Stimulated activated CD4-positive, alpha-beta T cell treated with anti-CD3 and anti-CD28 coated beads, TNF-alpha, amount 100 ng/mL, for 1 hour (primary cell): ENCODE measurements at places on chromosomes 1 and 21.

GRCh38 chr21:22898051-22898665, 1899.9 kb downstream of the NCAM2 start:
- DNase-seq = no peak

- no peak for DNase-seq
Observed at GRCh38 chr1:32928715-32929114, 27.5 kb upstream of the TMEM54 start.

DNA sequence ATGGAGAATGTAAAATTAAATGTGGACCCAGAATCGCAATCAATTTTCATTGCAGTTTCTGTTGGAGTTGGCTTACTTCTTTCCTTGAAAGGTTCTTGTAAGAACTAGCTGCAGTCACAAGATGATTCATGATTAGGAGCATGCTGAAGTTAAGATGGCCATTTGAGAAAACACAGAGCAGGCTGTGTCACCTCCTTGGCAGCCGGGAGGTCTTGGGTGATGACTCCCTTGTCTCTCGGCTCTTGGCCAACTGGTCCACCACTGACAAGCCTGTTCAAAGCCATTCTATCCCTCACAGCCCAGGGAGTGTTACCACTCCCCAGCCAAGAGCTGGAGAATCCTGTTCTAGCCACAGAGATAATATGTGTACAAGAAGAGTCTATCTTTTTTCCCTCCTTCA, 40.6 kb downstream of the OPTC start:
- no peak for DNase-seq

DNA sequence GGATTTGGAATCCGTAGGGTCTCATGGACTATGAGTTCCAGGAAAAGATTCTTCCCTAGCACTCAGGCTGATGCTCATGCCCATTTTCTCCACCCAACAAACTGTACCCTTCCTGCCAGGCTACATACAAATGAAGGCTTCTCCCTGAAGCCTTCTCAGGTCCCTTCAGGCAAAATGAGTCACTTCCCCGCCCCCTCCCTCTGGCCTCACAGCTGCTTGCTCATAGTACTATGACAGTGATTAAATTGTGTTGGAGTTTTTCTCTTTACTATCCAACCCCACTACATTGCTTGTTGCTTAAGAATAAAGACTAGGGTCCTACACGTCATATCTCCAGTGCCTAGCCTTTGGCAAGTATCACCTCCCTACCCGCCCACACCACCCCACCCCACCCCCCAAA, 207.6 kb upstream of the NFIA start:
- no peak for DNase-seq

DNA sequence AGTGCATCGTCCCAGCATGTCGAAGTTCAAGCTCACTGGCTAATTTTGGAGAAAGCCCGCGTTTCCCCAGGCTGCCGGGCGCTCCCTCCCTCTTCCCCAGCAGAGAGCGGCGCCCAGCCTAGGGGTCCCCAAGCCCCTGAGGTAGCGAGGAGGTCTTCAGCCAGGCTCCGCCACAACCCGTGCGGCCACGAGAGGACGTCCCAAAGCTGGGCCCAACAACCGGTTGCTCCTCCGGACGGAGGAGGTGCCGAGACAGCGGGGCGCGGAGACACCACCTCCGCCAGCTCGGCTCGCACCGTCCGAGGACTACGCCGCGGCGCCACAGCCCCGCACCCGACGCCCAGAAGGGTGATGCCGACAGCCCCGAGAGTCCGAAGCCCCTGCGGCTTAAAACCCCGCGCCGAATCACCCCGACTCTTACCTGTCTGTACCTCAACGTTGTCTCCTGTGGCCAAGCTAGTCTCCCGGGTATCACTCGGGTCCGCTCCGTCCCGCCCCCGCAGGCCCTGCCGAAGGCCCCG, at the start of gene DENND2C:
Gene DENND2C (minus strand): TSS at position 488 of the 521 bp plus-strand sequence. CDS start 44,065 bp downstream, outside the sequence.
- DNase-seq = no peak

- no peak for DNase-seq
Observed at GRCh38 chr1:90579212-90579802, 137.8 kb downstream of the BARHL2 start.

- no peak for DNase-seq
Observed at GRCh38 chr1:167587342-167587741, 33.8 kb upstream of the CREG1 start.

DNA sequence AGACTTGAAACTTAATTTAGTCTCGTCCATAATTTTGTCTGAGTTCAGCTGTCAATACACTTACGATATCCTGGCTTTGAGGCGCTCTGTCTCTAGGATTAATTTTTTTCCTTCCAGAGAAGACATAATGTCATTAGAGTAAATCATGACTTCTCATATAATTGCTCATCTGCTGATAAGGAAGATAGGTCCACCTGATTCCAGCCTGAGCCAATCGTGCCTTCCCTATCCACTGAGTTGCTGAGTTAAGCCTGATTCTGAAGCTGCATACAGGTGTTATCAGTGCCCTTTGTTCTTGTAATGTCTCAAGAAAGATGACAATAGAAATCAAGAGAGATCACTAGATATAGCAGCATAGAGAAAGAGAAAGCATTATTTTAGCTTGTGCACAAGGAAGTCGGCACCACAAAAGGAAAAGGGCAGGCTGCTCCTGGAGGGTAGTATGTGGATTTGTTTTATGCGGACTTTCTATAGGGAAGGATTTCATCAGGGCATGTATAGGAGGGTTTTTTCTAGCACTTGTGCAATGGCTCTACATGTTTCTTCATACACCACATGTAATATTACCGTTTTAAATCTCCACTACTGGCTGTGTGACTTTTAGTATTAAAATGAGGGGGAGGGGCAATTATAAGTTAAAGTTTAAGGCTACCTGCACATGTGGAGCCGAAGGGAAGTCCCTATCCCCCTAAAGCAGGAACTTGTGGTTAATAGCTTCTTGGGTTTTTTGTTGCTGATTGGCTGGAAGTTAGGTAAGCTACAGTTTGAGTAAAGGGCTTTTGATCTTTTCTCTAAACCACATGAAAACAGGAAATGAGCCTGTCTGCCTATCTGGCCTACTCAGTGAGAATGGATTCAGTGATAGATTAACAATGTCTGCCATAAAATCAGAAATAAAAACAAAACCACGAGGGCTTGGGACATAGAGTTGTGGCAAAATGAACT, 133.4 kb downstream of the PLPPR5 start:
- DNase-seq = peak; percentile 8

DNA sequence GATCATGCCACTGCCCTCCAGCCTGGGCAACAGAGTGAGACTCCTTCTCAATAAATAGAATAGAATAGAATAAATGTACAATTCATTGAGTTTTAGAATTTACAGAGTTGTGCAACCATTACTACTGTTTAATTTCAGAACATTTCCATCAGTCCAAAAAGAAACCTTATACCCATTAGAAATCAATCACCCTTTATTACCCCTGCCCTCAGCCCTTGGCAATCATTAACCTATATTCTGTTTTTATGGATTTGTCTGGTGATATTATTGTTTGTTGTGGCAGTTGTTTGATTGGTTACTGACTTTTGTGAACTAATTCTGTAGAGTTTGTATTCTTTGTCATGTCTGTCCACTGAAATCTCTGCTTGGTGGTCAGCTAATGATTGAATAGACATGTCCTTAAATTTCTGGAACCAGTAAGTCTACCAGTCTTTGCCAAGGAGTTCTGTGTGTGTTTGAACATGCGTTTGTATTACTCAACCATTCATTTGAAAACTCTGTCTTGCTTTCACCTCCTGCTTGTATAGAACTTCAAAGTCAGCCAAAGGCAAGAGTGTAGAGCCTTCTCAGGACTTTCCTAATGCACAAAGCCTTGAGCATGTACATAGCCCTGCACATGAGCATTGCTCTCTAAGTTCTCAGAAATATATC, 208.8 kb downstream of the GPR52 start:
- DNase-seq = no peak

DNA sequence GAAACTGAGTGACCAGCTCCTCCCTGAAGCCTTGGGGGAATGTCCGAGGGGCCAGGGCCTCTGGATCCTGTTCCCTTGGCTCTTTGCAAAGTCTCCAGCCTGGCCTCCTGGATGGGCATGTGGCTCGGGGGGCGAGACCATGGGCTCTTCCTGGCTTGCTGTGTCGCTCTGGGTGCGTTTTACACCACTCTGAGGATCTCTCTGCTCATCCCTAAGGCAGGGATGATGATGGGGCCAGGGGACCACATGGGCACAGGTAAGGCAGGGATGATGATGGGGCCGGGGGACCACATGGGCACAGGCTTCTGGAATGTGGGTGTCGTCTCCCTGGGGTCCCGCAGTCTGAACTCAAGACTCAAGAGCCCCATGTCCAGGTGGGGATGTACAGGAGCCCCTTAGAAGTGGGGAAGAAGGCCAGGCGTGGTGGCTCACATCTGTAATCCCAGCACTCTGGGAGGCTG, 17.7 kb downstream of the TP73 start:
- DNase-seq = no peak

DNA sequence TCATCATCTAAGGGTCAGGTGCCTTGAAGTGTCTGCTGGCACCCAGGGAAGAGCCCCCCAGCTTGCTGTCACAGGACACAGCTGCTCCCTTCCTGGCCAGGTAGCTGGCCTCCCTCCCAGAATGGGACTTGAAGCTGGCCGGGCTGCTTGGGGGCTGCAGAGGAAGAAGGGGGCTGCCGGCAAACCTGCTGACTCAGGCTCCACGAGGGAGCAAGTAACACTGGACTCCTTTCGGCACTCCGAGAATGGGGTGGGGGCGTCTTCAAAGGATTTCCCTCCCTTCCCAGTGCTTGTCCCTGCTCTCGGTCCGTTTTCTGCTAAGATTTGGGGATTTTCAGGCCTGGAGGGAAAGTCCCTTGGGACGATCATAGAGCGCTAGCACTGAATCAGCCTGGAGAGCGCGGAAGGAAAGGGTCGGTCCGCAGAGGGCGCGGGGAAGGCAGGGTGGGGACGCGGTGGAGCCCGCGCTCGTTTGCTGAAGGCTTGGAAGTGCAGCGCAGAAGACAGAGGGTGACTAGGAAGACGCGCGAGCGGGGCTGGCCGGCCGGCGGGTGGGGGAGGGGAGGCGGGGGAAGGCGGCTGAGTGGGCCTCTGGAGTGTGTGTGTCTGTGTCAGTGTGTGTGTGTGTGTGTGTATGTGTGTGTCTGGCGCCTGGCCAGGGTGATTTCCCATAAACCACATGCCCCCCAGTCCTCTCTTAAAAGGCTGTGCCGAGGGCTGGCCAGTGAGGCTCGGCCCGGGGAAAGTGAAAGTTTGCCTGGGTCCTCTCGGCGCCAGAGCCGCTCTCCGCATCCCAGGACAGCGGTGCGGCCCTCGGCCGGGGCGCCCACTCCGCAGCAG, at the start of gene CSF1:
Gene CSF1 (plus strand): TSS at position 727 of the 840 bp plus-strand sequence. CDS start 175 bp downstream, outside the sequence.
- peak; percentile 31 for DNase-seq

DNA sequence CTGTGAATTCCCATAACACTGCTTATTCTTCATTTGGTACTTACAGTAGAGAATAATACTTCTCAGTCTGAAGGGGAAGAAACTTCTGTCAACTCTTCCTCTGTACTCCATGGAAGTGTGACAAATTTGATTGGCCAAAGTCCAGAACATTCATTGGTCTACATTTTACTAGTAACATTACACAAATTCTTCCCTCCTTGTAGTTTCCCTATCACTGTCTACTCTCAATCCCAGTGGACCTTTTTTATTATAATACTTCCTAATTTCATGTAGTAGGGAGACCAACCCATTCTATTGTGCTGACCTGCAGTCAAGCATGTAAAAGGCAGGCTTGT, 74.7 kb downstream of the ALG6 start:
- no peak for DNase-seq

- no peak for DNase-seq
Observed at GRCh38 chr1:108949044-108949443, 14.2 kb downstream of the CLCC1 start.

- no peak for DNase-seq
Observed at GRCh38 chr1:201760516-201760915, 68.4 kb upstream of the IPO9 start.

GRCh38 chr1:168825820-168826219, 96.8 kb upstream of the DPT start:
- DNase-seq = no peak

GRCh38 chr1:2073382-2074230, 23.4 kb downstream of the PRKCZ start:
- no peak for DNase-seq

DNA sequence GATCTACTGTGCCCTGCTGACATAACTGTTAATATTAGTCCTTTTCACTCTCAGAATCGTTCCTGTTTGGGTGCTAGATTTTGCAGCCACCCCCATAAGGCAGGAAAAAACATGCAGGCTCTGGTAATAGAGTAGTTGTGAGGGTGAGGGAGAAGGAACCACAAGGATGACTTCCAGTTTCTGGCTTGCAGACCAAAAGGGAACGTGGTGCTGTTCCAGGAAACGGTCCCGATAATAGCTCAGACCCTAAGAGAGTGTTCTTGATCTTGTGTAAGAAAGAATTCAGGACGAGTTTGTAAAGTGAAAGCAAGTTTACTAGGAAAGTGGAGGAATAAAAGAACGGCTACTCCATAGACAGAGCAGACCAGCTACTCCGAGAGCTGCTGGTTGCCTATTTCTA, 50.7 kb upstream of the RHOU start:
- DNase-seq = no peak

DNA sequence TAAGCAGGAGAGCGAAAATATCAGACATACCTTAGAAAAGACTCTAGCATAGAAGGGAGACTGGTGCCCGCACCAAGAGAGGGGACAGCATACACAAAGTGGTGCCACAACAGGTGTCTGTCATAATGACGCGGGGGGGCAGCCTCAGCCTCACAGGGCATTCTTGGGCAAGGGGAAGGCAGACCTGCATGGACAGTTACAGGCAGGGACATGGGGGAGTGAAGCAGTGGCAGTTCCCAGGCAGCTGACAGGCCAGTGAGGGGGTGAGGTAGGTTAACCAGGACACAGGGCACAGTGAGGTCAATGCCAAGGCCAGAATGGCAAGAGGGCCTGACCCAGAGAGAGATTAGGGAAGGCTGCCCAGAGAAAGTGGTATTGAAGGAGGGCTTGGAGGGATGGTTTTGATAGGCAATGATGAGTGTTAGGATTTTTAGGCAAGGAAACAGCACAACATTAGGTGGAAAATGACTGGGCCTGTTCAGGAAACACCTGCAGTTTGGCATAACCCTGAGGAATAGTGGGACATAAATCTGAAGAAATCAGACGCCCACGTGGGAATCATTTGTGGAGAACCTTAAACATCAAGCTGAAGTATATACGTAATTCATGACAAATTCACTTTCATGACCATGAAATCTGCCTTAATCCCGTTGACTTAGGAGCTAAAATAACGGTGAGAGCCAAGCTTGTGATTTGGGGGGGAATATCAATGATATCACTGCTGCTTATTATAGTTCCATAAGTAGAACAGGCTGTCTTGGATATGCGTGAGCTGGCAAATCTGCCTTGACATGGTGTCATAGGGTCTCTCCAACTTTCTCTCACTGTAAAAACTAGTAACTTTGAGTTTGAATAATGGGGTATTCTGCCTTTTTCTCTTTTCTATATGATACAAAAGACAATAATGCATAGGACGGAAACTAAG, 8.9 kb downstream of the PTPN14 start:
- no peak for DNase-seq

- DNase-seq = no peak
Observed at GRCh38 chr1:174768516-174768915, 231.2 kb upstream of the CACYBP start.

DNA sequence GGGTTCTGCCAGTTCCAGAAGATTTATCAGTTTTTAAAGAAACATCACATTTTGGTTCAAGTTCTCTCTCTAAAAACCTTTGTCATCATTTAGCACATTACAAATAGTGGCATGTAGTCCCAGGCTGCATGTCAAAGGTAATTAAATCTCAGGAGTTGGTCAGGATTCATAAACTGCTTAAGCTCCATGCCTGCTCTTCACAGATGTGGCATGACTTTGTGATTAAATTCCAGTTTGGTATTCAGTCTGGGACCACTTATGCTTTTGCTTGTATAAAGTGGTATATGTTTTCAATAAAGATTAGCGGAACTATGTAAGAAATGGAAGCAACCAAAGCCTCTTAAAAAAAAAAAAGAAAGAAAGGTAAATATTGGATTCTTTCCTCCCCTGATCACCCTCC, 408.0 kb downstream of the DISC1 start:
- DNase-seq = no peak

- no peak for DNase-seq
Observed at GRCh38 chr21:31778546-31778945, 46.6 kb upstream of the SCAF4 start.
